ENCODE measurements at places on chromosomes 4 and X.

GRCh38 chr4:64784125-64784524, 374.9 kb upstream of the TECRL start:
- DNase-seq: no peak

- no peak for DNase-seq
These were observed 32.8 kb upstream of the MAML3 start for GRCh38 chr4:140186651-140187315.

DNA sequence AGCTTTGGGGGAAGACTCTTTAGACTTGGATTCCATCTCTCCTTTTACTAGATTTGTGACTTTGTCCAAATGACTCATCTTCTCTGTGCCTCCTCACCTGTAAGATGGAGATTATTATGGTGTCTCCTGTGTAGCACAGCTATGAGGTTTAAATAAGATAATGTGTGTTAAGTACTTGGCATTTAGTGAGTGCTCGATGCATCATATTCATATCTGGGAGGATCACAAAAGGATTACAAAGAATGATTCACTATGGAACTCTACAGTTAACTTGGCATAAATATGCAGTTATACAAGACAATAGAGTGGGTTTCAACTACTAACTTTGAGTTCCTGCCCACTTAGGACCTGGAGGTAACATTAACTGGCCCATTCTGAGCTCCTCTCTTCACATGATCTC, 2.3 kb downstream of the GBA3 start:
- no peak for DNase-seq

DNA sequence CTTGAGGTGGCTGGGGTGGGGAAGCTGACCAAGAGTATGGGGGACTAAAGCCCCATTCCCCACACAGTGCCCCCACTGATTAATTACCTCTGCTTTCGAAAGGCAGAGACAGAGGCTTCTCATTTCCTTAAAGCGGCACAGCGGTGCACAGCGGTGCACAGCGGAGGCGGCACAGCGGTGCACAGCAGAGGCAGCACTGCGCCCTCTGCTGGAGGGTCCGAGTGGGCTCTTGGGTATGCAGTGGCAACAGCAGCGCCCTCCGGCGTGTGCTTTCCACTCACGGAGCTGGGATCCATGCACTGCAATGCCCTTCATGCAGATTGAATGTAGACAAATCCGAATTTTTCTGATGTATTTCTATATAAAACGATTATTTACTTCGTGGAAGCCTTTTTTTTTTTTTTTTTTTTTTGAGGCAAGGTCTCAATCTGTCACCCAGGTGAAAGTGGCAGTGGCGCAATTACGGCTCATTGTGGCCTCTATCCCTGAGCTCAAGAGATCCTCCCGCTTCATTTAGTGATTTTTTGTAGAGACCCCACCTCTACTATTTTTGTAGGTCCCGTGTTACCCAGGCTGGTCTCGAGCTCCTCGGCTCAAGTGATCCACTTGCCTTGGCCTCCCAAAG, 19.7 kb upstream of the PRPS2 start:
- peak; percentile 7 for DNase-seq

DNA sequence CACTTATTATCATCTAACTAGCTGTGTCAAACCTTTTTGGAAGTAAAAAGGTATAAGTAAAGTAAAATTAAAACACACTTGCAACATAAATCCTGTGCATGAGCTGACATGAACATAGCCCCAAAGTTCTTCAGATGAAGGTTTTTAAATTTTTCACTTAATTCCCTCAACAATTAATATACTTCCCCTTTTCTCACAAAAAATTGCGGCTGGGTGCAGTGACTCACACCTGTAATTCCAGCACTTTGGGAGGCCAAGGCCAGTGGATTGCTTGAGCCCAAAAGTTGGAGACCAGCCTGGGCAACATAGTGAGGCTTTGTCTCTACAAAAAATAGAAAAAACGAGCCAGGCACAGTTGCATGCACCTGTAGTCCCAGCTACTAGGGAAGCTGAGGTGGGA, 16.8 kb downstream of the RASGEF1B start:
- DNase-seq: no peak

GRCh38 chr4:147732518-147733235, 789 bp downstream of the ARHGAP10 start:
- DNase-seq: no peak

DNA sequence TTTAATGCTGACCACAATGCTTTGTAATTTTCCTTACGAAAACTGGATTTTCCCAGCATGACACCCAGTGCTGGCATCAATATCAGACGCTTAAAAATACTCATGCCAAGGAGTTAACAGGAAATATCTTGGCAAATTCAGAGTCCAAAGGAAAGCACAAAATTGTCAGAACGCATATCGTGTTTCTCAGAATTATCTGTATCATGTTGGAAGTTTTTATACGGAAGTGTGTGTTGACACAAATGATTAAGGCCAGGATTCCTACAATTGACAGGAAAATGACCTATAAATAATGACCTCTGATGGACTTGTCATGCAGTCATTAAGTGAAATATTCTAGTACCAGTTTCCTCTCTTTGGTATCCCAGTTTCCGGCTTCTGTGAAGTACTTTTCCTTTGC, 132.1 kb upstream of the TLL1 start:
- DNase-seq: no peak

- no peak for DNase-seq
These were observed 231.1 kb upstream of the CENPE start for GRCh38 chr4:103429283-103429682.

GRCh38 chr4:84058201-84058600, 440.9 kb downstream of the NKX6-1 start:
- DNase-seq: no peak

GRCh38 chrX:56788717-56789122, 59.7 kb downstream of the NBDY start:
- no peak for DNase-seq

DNA sequence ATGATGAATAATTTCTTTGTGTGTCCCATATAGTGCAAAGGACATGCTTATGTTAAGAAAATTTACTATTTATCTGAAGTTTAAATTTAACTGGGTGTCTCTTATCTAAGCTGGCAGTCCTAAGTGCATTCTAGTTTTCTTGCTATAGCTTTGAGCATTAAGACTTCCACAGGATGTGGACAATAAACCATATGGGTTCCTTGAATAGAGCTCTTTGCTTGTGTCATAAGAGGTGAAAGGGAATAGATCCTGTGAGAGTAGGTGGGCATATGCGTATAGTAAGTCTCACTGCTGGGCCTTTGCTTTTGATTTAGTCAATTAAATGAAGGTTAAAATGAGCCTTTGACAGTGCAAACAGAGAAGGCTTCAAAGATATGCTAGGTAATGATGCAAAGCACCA, 223.4 kb upstream of the GYPA start:
- no peak for DNase-seq

DNA sequence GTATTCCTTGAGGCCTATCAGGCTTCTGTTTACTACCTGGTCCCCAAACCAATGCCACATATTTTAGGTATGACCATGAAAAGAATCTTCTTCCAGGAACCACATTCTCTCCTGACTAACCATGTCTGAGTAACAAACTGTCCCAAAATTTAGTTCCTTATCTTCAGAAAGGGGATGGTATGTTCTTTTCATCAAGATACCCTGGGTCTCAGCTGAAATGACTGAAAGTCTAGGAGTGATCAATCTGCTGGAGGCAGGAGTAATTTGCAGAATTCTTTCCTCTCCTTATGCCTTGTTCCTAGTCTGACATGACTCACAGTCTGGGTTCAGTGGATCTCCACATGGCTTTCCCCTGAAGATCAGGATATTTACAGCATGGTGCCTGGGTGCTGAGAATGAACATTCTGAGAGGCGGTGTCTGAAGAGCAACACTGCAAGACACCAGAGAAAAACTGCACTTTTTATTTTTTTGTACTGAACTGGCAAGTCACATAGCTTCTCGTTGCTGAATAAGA, 665.5 kb downstream of the TLL1 start:
- DNase-seq: no peak

- DNase-seq: peak; percentile 21
These were observed at the start of gene MAGEH1 for GRCh38 chrX:55451990-55452832. TSS of gene MAGEH1 (plus strand) at chrX:55452127. CDS start at chrX:55452375, 248 bp downstream.

- no peak for DNase-seq
These were observed 10.6 kb downstream of the OTC start for GRCh38 chrX:38363046-38363445.

- DNase-seq: no peak
These were observed 20.4 kb downstream of the ZNF157 start for GRCh38 chrX:47390780-47391179.

- DNase-seq: no peak
These were observed 26.9 kb downstream of the ZNF41 start for GRCh38 chrX:47456080-47456479.

GRCh38 chr4:153566631-153567150, 100.5 kb downstream of the TMEM131L start:
- no peak for DNase-seq

DNA sequence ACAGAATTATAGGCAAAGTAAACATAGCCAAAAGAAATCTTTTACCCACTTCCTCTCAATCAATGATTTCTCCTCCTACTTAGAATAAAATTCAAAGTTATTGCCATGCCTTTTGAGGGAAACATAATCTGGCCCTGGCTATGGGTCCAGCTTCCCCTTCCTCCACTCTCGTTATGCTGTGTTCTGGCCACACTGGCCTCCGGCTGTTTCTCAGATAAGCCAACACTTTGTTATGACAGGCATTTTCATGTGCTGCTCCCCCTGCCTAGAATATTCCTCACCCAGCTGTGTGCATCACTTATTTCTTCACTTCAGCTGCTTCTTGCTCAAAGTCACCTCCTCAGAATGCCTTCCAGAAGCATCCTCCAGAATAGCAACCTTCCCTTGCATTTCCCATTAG, 386.6 kb upstream of the AADAT start:
- DNase-seq: no peak

GRCh38 chr4:5619913-5620625, 88.3 kb downstream of the EVC2 start:
- DNase-seq: no peak

DNA sequence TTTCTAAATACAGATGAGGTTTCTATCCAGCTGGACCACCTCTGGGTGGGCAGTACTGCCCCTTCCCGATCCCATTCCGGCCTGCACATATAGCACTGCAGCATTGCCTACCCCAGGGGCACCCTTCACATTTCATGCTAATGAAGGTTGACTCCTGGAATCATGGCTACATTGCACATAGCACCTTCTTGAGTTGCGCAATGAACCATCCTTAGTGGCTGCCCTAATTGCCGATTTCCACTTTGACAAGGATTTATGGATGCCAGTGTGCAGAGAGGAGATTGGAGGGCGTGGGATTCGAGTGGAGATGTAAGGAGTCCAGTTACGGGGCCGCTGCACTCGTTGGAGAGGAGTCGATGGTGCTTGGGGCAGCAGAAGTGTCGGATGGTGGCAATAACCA, 229.0 kb downstream of the FRMPD4 start:
- DNase-seq: no peak

GRCh38 chrX:18833071-18833731, 125.8 kb downstream of the PPEF1 start:
- DNase-seq: no peak

- no peak for DNase-seq
These were observed 53.0 kb upstream of the MYOZ2 start for GRCh38 chr4:119082661-119083060.

- DNase-seq: no peak
These were observed 3.9 kb upstream of the TIFA start for GRCh38 chr4:112289407-112290253.

DNA sequence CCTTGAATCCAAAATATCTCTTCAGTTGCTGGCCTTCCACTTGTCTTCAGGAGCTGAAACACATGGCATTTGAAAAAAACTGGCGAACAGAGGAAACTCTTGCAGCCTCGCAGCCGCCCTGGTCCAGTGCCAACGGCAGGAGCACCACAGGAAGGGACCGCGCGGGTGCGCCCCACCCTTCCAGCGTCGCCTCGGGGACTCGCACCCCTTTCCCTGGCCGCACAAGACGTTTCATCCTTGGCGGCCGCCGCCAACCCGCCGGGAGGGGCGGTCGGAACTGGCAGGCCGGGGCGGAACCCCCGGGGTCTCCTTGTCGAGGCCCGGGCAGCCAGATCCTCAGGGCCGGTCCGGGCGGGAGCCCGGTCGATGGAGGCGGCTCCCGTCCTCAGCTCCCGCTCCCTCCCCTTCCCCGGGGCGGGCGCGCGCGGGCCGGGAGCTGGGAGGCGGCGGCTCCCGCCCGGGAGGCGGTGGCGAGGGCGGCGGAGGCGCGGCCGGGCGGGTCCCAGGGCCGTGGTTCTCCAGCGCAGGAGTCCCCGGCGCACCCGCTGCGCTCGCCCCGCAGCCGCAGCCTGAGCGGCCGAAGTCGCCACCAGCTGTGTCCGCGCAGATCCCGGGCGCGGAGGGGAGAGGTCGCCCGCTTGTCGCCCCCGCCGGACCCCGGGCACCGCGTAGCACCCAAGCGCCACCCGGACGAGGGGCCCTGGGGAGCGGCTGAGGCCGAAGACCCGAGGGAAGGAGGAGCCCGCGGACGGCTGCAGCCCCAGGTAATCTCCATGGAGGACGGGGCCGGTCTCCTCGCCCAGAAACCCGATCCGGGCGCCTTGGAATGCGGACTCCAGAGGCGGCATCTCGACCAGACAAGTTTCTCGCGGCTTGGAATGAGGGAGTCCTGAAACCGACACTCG, 886 bp upstream of the NDST3 start:
- peak; percentile 10 for DNase-seq

GRCh38 chr4:22881411-22881810, 188.7 kb downstream of the GBA3 start:
- no peak for DNase-seq

DNA sequence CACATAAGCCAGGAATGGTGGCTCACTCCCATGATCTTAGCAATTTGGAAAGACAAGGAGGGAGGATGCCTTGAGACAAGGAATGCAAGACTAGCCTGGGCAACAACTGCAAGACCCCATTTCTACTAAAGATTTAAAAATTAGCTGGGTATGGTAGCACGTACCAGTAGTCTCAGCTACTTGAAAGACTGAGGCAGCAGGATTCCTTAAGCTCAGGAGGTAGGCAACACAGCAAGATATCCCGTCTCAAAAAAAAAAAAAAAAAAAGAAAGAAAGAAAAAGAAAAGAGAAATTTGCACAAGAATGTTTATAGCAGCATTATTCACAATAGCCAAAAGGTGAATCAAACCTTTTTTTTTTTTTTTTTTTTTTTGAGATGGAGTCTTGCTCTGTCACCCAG, 29.7 kb downstream of the PDS5A start:
- DNase-seq: no peak

DNA sequence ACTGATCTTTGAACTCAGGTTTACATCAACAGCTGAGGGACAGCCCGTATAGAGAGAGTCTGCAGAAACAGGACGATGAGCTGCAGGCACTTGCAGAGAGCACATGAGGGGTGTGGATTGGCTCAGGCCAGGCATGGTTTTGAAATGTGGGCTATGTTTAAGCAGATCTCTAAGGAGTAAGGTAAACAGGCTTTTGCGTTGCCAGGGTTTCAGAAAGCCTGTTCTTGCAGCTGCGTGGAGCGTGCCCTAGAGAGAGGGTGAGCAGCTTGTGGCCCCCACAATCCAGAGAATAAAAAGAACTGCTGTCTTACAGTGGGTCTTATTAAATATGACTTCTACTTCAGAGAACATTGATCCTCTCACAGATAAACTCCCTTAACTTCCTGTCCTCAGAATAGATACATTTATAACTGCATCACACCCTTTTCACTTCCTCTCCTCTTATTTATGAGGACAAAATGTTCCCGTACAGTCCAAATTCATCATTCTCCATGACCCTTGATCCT, 64.1 kb downstream of the TMA16 start:
- DNase-seq: no peak

- no peak for DNase-seq
These were observed 20.2 kb downstream of the ZCCHC13 start for GRCh38 chrX:74324131-74324530.

GRCh38 chr4:15182600-15183220, 180.4 kb downstream of the CPEB2 start:
- no peak for DNase-seq

All from HFF-Myc (cell line).